Fibroblast of villous mesenchyme (primary cell): ENCODE measurements at places on chromosomes 6 and 20. TPM values are rescaled to one million over a fixed set of nuclear protein-coding genes. Genes with fewer than 3 reads are reported as not detected.

ULBP2 gene
- 4.5 and 6.9 TPM in 2 replicates for total RNA-seq

ABHD12 gene
- 38.4 and 39.3 TPM in 2 replicates for total RNA-seq

- DNase-seq = peak; percentile 56
Observed at GRCh38 chr6:34246563-34247391, 2.0 kb downstream of the SMIM29 start.

DNA sequence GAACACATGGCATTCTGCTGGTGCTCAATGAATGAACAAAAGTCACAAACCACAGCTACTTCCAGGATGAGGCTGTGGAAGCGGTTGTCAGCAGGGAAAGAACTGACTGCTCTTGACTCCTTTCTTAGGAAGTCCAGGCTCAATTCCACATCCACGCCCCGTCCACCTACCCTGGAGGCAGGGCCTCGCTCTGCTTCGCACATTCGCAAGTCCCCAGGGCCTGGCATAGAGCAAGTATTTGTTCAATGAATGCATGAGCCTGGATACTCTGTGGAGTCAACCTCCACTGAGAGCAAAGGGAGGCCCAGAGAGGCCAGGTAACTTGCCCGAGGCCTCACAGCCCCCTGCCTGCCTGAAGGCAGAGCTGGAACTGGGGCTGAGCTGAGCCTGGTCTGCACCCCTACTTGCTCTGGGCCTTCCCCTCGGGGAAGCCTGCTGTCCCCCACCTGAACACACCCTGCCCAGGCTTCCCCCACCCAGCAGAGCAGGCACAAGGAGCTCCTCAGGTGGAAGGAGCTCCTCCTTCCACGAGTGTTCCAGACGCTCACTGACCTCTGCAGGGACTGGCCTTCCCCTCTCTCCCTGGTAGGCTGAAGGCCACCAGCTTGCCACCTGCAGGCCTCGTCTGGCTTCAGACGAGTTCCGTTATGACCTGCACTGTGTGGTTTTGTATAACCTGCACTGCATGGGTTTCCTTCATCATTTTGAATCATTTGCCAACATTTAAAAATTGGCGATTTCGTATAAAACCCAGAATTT lies 119.3 kb upstream of the PTPN1 start:
- no peak for DNase-seq

DNA sequence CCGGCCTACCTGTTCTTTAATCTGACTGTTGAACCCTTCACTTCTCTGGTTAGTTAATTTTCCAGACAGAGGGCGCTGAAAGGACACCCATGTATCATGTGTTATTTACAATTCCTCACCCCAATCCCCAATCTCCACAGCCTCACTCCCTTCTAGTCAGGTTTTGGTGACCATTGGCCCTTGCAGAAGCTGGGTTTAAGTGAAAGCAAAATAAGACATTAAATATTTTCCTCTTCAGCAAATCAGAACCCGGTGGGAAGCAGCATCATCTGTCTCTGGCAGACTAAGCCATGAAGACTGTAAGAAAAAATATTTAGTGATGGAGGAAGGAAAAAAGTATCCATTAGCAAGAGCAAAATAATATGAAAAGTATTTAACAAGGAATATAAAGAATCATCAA lies 9.4 kb upstream of the HLA-DQA1 start:
- DNase-seq = peak; percentile 21

- DNase-seq = no peak
Observed at GRCh38 chr6:24692003-24692402, 25.1 kb downstream of the ACOT13 start.

DNA sequence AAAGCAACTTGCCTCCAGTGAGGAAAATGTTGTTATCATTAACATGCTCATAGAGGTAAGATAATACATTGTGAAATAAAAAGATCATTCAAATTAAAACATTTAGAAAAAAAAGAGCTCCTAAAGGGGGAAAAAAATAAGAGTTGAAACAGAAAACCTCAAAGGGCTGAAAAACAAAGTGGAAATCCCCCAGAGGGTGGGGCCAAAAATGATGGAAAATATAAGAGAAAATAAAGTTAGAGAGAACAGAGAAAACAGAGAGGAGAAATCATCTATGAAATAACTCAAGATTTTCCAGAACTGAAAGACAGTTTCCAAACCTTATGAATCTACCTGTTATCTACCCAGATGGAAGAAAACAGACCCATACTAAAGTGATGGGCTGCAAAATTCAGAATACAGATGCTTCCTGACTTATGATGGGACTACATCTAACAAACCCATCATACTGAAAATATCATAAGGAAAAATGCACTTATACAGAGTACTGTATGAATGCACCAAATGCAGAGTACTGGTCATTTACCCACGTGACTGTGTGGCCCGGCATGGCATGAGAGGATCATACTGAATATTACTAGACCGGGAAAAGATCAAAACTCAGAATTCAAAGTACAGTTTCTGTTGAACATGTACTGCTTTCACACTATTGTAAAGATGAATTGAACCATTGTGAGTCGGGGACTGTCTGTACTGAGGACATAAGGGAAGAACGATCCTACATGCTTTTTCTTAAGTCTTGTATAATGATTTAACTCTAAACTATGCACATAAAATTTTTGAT lies 4.0 kb downstream of the ZBTB24 start:
- no peak for DNase-seq

DNA sequence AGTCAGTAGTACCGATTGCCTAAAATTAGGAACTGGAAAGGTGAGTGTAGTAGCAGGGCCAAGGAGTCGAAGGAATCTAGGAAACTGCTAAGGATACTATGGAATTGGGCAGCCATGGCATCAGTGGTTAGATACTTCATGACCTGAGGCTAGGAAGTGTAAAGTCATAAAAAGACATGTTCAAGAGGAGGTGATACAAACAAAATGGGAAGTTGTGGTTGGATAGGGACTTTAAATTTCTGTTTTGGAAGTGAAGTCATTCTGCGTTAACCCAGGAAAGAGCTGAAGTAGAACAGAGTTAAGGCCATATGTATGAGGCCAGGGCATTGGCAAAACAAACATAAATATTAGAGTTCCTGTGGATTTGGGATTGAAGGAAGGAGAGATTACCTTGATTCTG lies 88.6 kb upstream of the TMEM181 start:
- no peak for DNase-seq

DNA sequence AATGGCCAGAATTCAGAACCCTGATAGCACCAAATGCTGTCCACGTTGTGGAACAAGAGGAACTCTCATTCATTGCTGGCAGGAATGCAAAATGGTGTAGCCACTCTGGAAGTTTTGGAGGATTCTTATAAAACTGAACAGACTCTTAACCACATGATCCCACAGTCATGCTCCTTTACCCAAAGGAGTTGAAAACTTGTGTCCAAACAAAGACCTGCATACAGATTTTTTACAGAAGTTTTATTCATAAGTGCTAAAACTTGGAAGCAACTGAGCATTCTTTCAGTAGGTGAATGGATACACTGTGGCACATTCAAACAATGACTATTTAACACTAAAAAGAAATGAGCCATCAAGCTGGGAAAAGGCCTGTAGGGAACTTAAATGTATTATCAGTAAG lies 32.5 kb downstream of the PREP start:
- no peak for DNase-seq

GRCh38 chr20:2093159-2093781 lies 8.4 kb upstream of the STK35 start:
- DNase-seq = no peak

DNA sequence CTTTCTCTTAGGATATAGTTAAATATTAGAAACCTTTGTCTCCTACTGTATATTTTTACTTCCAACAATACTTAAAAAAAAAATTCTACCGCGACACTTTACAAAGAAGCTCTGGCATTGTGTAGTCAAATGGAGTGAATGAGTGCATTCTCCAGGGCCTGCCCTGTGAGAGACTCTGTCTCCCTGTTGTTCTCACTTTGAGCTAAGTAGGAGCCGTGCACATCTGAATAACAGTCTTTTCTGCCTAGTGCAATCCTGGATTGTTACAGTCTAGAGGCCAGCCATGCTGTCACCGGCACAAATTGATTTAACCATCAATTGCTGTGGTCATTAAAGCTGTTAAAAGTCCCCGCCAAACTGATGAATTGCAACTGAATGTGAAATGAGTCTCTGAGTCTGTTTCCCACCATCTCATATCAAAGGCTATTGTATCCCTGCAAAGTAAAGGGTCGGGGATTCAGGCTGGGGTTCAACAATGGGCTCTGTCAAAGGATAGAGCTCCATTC lies 156.0 kb downstream of the RFPL4B start:
- DNase-seq = no peak

DNA sequence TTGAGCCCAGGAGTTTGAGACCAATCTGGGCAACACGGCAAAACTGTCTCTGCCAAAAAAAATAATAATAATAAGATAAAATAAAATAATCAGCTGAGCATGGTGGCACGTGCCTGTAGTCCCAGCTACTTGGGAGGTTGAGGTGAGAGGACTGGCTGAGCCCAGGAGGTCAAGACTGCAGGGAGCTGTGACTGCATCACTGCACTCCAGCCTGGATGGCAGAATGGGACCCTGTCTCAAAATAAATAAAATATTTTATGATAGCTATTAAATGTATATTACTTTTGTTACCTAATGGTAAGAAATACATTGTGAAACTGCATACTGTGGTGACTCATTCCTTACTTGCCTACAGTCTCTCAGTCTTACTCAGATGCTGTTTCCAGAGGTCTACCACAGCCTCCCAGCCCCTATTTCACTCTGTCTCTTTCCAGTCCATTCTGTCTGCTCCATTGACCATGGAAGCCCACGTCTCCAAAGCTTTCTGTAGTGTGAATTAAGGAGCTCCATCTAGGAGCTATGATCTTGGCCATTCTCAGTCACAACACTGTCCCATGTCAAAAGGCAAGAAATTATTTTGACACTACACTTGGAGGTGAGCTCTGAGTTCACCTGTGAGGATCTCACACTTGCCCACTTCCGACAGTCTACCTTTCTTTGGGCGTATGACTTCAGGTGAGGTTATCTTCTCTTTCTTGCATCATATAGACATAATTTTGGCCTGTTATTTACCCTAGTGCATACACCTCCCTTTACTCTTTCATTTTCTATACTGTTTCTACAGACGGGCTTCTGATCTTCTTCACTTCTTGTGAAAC lies 22.4 kb upstream of the SNX9 start:
- DNase-seq = peak; percentile 51

- DNase-seq = peak; percentile 75
Observed at GRCh38 chr20:32457479-32457986, 99.4 kb downstream of the ASXL1 start.

GRCh38 chr20:19515074-19515473 lies 243.0 kb upstream of the RIN2 start:
- DNase-seq = no peak

DNA sequence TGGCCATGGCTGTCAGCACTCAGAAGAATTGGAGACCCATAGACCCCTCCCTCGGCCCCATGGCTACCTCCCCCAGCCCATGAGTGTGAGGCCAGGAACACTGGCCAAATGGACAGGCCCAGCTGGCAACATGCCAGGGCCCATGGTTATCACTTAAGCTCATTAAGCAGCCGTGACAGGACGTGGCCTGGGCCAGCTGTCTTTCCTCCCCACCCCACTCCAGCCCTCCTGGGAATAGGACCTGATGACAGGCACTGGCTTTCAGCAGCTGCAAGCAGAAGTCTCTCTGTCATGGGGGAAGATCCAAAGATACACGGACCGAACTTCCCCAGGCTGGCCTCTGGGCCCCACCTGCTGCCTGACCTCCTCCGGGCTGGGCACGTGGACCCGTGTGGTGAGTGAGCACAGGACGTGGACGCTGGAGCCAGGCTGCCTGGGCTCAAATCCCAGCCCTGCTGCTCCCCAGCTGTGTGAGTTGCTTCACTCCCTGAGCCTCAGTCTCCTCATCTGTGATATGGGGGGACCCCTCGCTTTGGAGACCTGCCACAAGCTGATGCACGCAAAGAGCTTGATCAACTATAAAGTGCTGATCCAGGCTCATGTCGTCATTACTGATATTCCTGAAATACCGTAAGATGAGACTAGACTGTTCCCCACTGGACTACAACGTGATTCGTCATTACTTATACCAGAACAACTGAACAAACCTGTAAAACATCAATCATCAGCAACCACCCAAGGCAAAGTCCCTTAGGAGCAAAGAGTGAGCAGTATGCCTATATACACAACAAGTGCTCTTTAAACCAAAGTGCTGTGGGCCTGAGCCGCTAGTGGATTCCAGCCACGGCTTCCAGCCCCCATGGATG lies 22.0 kb upstream of the VSTM2L start:
- peak; percentile 19 for DNase-seq

DNA sequence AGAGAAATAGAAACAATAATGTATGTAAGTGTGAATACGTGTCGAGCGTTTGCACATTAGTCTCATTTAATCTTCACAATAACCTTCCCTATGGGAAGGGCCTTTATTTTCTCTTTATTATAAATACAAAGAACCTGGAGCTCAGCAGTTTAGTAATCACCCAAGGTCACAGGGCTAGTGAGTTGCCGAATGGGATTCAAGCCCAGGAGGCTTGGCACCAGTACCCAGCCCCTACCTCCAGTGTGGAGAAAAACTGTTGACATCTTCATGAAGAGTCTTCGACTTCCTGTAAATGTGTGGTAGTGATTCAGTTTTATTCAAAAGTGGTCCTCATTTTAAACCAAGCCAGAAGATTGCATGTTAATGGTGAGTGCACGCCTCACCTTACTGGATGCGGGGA lies 162.8 kb downstream of the SCML4 start:
- DNase-seq = no peak
